ENCODE measurements at places on chromosomes 12 and 14.
A peak's percentile ranks its signal among the peaks of the same experiment; 100 is the strongest.

GRCh38 chr14:75989134-75989533 lies 3.6 kb downstream of the IFT43 start:
- no peak for DNase-seq

GRCh38 chr14:51963286-51963685 lies 26.1 kb upstream of the RTRAF start:
- no peak for DNase-seq

DNA sequence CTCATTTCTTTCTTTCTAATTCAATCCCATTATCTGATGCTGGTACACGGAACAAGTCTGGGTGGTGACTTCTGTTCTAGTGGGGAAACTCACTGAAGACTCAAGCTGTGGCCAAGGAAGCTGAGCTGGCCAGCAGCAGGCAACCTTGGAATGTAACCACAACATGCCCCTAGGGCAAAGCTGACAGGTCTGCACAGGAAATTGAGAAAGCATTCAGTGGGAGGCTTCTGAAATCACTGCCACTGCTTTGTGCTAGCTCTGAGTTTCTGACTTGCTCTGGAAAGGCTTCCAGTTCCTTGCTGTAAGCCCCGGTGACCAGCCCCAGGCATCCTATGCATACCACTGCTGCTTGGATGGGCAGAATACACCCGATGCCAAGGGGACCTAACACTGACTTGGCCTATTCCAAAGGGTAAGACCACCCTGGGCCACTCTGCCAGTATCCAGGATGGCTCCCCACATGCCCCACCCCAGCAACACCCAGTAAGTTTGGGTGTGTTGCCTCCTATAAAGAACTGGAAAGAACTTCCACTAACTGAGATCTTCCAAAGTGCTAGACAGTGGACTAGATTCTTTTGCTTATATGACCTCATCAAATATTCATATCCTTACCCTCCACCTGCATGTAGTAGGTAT lies 84.5 kb upstream of the CDKN3 start:
- DNase-seq = no peak

DNA sequence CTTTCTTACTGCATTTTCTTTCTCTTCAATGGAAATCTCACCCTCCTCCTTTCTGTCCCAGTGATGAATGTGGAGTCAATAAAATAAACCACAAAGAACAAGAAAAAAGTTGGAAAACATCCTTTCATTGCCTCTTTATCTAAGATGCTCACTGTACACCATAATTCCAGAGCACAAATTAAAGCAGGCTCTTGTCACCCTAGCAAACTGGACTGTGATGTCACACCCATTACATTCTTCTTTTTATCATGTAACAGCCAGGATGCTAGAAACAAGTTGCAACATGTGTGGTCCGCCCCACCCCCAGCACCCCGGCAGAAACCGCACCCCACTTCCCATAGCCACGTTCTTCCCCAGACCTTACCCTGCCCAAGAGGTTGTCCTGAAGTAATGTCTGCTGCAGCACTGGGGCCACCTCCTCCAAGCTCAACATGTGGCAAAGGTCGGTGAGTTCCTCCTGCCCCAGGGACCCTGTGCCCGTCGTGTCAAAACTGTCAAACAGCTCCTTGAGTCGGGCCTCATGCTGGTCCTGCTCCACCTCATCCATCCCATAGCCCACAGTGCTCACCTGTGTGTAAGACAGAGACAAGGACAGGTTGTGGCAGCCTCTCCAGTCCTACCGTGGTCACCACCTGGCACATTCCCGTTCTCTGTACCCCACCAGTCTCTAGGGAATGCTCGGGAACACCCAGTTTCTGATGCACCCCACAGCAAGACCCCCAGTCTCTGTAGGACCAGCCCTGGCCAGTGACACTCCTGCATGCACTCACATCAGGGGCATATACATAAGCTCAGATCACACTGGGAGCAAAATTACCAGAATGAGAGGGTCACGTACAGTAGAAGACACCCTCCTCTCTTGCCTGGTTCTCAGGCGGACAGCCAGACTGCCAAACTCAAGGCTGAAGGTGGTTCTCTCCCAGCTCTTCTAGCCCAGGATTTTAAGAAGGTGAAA lies 9.2 kb downstream of the NIN start:
- DNase-seq = peak; percentile 14

DNA sequence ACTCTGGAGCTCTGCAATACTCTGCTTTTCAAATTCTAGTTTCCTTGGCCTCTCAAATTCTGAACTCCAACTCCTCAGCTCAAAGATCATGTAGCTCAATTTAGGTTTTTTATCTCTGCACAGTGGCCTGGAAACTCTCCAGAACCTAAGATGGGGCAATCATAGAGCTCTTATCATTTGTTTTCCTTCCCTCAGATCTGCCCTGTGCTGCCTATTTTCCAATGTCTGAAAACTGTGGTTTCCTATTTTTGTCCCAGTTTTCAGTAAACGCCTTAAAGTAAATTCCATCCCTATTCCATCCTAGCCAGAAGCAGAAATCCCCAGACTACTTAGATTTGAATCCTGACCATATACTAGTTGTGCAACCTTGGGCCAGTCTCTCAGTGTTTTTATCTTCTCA lies 73.2 kb downstream of the CEP83 start:
- no peak for DNase-seq

DNA sequence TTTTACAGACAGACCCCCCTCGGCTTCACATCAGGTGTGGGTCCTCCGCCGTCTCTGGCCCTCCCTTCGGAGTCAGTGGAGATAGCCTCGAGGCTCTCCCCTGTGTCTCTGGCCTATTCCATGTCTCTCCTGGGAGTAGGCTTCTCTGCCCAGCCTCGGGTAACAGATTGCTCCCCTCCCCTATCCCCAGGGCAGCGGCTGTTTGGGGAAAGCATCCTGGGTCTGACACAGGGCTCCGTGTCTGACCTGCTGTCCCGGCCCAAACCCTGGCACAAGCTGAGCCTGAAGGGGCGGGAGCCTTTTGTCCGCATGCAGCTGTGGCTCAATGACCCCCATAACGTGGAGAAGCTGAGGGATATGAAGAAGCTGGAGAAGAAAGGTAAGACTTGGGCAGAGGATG lies 30.8 kb downstream of the PHETA1 start:
- DNase-seq = no peak
